ENCODE measurements at places on chromosomes 4 and X.

- DNase-seq = no peak
Observed at GRCh38 chr4:151912632-151913031, 151.8 kb upstream of the GATB start.

DNA sequence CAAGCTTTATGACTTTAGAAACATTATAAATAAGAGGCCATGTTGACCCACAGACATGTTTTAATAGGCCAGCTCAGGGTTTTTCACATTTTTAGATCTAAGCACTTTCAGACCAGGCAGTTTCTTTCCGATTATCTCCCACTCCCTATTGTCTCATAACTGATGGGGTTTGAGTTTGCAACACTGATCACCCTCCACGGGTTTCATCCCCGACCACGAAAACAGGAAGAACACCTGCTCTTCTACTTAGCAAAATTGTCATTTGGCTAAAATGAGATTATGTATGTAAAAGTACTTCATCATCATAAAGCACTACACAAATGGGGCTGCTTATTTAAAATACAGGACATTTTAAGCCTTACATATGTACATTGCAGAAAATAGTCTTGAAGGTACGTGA, 407.9 kb downstream of the HNRNPD start:
- no peak for DNase-seq

DNA sequence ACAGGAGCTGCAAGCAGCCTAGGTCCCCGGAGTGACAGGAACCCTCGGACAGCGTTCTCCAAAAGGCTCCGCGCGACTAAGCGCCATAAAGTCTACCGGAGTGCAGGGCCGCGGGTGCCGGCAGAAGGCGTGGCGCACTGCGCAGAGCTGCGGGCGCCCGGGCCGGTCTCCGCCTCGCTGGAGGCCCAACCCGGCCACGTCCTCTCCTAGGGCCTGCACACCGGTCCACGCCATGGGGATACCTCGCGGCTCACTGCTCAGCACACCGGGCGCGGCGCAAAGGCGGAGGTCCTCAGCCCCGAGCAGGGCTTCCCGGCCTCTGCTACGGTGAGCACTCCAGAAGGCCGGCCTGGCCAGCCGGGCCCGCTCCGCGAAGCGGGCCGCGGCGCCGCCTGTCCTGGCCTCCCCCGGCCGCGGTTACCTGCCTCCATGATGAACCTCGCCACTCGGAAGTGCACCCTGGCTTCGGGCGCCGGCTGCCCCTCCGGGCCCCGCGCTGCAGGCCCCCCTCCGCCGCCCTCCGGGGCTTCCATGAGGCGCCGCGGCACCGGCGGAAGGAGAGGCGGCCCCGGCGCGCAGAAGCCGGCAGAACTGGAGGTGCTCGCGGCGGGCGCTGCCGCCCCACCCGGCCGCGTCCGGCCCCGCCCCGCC, at the start of gene CCNQ:
CCNQ (minus strand) TSS at position 599 of the 651 bp plus-strand sequence; CDS start at position 533, 66 bp downstream.
- DNase-seq = peak; percentile 56

GRCh38 chr4:153074486-153074885, 129.8 kb upstream of the TRIM2 start:
- DNase-seq = no peak

- DNase-seq = no peak
Observed at GRCh38 chr4:124325690-124326089, 386.8 kb downstream of the ANKRD50 start.

GRCh38 chr4:170307182-170307581, 217.4 kb upstream of the AADAT start:
- peak; percentile 9 for DNase-seq

DNA sequence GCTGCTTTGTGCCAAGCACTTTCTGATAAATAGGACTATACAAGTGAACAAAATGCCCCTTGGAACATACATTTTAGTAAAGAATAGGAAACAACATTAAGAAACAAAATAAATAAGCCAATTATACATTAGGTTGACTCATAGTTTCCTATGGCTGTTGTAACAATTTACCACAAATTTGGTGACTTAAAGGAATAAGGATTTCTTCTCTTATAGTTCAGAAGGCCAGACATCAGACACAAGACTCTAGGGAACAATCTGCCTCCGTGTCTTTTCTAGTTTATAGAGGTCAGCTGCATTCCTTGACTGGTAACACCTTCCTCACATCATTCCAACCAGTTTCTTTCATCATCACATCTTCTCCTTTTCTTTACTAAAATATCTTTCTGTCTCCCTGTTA, 235.9 kb upstream of the PCDH18 start:
- no peak for DNase-seq

GRCh38 chr4:3073158-3074077, 920 bp downstream of the HTT-AS start:
- DNase-seq = peak; percentile 41

- no peak for DNase-seq
Observed at GRCh38 chr4:168587411-168588125, 90.7 kb downstream of the PALLD start.

- DNase-seq = peak; percentile 39
Observed at GRCh38 chrX:115939070-115939469, 231.5 kb upstream of the AGTR2 start.

DNA sequence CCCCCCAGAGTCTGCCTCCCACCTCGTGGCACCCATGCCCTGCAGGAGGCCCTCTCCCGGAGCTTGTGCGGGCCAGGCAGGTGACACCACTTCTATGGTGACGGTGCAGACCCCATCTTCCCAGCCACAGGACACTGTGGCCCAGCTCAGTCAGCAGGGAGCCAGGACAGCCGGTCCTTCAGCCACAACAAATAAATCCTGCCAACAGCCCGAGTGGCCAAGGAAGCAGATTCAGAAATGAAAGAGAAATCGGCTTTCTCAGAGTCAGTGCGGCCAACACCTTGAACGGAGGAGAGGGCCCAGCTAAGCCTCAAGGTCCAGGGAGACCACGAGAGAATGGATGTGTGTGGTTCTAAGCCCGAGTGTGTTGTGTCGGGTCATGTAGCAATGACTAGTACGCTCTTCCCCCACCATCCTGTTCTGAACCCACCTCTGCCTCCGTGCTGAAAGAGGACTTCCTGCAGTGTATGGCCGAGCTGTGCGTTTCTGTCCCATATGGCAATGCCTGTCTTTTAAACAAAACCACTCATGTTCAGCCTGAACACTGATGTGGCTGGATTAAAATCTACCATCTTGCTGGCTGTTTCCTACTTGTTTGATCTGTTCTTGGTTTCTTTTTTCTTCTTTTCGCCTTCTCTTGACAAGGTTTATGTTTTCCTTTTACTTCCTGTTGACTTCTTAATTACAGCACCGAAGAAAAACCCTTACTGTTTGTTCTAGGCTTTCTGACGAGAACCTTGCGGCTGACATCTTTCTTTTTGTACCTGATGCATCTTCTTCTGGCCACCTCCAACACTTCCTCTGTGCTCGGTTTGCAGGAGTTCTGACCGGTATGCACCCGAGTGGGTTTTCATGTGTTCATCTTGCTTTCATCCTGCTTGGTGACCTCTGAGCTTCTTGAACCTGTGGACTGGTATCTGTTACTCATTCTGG, 53.1 kb downstream of the GAK start:
- DNase-seq = no peak

DNA sequence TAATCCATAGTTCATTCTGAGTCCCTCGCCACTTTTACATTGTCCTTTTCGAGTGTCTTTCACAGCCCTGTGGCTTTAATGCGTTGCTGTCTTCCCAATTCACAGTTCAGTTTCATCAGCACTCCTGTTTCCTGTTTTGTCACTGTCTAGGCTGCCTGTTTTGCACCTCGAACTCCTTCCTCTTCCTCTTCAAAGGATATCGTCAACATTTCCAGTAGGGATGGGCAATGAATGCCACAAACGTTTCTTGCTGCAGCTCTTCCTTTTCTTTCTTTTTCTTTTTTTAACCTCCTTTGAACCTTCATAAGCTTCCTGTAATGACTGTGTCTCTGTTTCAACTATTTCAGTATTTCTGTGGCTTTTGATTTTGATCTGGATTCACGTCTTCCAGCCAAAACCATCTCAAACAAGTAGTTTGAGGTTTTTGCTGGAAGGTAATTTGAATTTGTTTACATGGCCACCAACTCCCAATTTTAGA, 105.4 kb downstream of the ANXA3 start:
- DNase-seq = peak; percentile 86

DNA sequence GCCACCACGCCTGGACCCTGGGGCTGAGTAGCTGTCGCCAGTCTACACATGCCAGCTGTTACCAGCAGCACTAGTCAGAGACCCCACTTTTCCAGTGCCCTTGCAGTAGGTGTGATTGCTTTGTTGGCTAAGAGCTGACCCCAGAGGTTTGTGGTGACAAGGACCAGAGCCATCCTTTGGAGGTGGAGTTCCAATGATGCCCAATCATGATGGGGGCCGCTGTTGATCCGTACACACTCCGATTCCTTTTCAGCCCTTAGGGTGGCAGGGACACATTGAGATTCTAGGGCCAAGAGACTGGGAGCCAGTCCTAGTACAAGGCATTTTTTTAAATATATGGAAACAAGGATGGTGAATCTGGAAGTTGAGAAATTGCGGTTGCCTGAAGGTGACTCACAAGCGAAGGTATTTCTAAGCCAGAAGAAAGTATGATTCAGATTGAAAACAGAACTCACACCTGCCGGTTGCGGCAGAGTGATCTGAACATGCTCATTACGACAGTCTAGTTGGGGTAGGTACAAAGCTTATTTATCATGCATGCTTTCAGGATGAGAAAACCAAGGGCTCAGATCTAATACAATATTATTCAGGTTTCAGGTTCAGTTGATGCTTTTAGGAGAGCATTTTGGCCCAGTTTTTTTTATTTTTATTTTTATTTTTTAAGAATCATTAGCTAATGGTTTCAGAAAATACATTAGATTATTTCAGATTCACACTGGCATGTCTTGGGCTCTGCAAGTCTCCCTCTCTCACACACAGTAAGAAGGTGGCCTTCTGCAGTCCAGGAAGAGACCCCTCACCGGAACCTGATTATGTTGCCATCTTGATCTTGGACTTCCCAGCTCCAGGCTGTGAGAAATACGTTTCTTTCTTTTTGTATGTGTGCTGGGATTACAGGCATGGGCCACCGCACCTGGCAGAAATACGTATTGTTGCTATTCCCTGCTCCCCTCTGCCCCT, 43.4 kb downstream of the SHROOM2 start:
- no peak for DNase-seq

DNA sequence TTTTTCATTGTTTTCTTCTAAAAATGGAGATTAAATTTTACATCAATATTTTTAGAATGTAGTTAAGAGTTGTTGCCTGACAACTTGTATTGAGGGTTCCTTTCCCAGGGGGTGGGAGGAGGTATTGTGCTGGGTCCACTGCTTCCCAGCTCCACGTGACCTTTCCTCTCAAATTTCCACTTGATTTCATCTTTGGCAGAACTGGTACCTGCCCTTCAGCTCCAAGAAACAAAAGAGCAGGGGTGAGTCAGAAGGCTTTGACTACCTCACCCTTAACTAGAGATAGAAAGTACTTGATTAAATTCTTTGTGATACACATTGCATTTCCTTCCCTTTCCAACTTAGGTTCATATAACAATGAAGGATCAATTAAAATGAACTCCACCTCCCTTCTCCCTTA, 19.7 kb downstream of the TRIM2 start:
- no peak for DNase-seq
